ENCODE measurements at places on chromosomes 2 and 18.

- no peak for DNase-seq
These were observed 84.3 kb upstream of the CRIM1 start for GRCh38 chr2:36271266-36271665.

- no peak for DNase-seq
These were observed 1135.1 kb upstream of the CHAC2 start for GRCh38 chr2:52632543-52632942.

- no peak for DNase-seq
These were observed 25.4 kb downstream of the VPS54 start for GRCh38 chr2:63993871-63994270.

- DNase-seq, result peak; percentile 77
These were observed 218.4 kb upstream of the HS6ST1 start for GRCh38 chr2:128536925-128537620.

- DNase-seq, result no peak
These were observed 43.0 kb upstream of the RAB6C start for GRCh38 chr2:129936334-129936934.

- no peak for DNase-seq
These were observed 465.4 kb downstream of the ZNF804A start for GRCh38 chr2:185063761-185064160.

DNA sequence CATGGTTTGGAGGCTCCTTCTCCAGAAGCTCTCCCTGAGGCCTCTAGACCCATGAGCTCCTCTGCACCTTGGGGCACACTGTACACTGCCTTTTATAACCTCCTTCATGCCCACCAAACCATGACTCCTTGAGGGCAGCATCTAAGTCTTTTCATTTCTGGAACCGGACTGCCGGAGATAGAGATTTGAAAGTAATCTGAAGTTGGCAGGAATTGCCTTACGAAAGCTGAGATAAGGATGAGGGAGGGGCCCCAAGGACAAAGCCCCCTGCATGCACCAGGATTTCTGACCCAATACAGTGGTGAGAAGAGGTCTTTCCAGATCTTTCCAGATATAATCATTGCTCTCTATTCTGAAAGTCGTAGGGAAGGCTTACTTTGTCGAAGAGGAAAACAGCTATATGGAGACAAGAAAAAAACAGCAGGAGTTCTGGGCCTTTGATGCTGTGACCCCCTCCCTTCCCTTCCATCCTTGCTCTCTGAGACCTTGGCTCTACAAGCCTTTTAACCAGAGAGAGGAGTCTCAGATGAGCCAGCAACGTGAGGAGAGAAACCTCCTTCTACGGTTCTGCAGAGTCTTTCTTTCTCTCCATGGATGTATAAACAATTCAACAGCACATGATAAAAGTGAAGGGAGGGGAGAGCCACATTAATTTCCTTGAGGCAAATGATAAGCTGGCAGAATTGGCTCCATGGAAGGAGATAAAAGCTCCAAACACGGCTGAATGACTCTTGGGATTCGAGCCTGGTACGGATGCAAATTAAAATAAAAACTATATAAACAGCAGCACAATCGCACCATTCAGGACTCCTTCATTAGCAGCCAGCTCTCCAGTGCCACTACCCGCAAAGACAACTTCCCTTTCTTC, 88.0 kb upstream of the RTN4 start:
- no peak for DNase-seq

- no peak for DNase-seq
These were observed 243.5 kb downstream of the GBX2 start for GRCh38 chr2:235924675-235925063.

DNA sequence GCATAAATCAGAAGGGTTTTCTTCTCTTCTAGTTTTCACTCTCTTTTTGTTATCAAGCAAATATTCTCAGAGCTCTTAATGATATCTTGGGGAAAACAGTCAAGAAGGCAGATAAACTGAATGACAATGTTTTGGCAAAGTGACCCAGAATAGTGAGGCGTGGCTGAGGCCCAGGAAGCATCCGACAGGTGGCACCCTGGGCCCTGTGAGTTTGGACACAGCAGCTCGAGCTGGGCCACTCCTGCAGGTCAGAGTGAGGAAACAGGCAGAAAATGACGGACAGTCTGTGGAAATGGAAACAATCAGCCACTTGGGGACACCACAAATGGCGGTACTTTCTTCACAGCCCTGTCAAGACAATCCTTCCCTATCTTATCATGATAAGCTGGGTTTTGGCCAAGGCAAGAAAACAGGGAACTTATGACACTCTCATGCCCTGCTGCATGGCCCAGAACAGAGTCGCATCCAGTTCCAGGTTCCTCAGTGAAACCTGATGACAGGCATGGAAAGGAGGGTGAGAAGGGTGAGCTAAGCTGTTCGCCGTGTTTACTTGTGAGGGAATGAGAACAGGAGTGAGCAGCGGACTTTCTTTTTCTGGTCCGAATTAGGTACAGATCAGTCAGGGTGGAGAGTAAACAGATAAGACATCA, 32.1 kb downstream of the MRPL44 start:
- DNase-seq, result peak; percentile 24

DNA sequence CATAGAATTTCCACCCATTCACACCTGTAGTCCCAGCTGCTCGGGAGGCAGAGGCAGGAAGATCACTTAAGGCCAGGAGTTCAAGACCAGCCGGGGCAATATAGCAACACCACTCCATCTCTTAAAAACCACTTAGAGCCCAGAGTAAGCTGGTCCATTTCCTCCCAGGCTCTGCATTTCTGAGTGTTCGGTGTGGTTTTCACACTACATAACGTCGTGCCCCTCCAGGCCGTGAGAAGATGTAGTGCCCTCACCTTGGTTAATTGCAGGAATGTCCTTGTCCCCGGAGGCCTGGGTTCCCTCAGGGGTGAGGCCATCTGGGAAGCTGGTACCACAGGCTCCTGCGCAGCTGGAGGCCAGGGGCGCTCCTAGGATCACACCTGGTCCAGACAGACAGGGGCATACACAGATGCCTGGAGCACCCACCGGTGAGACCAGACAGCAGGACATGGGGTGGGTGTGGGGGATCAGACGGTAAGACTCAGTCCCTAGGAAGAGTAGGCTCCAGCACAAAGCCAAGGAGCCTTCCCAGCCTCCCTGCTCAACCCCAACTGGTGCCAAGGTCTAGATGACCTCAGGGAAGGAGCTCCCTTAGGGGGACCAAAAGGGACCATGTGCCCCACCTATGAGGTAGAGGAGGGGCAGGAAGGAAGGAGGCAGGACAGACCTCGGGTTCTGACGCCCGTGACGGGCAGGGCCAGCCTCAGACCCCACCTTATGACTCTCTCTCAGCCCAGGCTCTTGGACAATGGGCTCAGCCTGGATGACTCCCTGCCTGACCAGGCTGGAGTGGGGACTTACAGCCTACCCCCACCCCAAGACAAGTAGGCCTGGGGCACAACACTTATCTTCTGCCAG, 752 bp downstream of the ASTL start:
- DNase-seq, result no peak

GRCh38 chr2:238120463-238121298, 17.8 kb upstream of the KLHL30 start:
- no peak for DNase-seq

GRCh38 chr18:8792688-8793316, 87.4 kb downstream of the MTCL1 start:
- DNase-seq, result no peak

- no peak for DNase-seq
These were observed 670.2 kb upstream of the ZEB2 start for GRCh38 chr2:145190031-145190703.

DNA sequence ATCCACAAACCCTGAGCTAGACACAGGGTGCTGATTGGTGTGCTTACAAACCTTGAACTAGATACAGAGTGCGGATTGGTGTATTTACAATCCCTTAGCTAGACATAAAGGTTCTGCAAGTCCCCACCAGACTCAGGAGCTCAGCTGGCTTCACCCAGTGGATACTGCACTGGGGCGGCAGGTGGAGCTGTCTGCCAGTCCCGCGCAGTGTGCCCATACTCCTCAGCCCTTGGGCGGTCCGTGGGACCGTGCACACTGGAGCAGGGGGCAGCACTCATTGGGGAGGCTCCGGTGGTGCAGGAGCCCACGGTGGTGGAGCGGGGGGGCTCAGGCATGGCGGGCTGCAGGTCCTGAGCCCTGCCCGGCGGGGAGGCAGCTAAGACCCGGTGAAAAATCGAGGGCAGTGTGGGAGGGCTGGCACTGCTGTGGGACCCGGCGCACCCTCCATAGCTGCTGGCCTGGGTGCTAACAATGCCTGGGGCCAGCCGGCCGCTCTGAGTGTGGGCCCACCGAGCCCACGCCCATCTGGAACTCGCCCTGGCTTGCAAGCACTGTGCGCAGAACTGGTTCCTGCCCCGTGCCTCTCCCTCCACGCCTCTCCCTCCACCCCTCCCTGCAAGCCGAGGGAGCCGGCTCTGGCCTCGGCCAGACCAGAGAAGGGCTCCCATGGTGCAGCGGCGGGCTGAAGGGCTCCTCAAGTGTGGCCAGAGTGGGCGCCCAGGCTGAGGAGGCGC, 75.6 kb downstream of the MOB4 start:
- DNase-seq, result no peak

DNA sequence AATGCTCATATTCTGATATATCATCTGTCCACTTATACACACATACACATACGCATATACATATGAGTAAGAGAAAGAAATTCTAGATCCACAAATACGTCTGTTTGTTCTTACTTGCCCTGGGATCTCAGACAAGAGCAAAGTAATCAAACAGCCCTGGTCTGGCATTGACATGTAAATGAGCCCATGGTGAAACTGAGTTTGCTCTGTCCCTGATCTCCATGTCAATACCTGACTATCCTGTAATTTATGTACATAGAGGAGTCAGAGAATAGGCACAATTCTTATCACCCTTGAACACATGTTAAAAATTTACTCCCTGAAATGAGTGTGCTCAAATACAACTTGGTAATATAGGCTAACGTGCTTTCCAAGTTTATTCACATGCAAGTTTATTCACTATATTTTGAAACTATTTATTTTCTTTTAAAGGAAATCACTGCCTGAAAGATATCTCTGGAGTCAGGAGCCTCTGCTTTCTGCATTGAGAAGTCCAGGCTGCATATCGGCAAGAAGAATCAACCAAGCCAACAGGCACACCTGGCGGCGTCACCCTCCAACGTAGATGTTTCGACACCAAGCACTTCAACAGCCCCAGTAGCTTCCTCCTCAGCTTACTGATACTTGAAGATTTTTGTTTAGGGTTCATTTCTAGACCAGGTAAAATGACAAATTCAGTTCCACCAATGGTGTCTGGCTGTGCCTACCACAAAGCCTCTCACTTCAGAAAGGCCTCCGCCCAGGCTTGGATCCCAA, 100.6 kb downstream of the CMPK2 start:
- DNase-seq, result no peak

DNA sequence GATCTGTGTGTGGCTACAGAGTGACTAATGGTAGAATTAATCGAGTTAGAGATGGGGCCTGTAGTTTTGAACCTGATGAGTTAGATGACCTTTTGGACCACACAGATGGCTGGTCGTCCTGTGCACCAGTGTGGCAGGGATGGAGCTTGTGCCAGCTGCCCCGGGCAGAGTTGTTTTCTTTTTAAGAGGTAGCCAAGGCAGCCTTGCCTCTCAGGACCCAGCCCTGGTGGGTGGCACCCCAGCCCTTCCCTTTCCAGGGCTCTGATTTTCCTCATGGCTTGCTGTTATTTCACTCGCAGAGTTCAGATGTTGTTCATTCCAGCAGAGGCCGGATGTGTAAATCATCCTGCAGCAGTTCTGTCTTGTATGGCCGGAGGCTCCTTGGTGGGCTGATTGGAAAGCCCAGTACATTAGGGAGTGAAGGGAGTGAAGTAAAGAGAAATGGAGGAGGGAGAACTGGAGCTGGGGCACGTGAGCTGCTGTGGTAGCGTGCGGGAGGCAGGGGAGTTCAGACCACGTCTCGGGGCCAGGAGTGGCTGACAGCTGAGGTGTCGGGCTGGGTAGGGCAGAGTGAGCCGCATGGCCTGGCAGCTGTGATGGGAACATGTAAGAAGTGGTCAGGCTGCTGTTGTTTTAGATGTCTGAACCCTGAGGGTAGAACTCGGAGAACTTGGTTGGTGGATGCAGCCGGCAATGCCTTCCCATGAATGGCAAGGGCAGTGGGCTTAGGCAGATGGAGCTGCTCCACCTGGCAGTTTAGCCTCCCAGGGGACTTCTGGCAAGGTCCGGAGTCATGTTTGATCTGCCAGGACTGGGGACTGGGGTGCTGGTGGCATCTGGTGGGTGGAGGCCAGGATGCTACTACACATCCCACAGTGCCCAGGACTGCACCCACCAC, 28.8 kb downstream of the ASAP2 start:
- DNase-seq, result no peak

DNA sequence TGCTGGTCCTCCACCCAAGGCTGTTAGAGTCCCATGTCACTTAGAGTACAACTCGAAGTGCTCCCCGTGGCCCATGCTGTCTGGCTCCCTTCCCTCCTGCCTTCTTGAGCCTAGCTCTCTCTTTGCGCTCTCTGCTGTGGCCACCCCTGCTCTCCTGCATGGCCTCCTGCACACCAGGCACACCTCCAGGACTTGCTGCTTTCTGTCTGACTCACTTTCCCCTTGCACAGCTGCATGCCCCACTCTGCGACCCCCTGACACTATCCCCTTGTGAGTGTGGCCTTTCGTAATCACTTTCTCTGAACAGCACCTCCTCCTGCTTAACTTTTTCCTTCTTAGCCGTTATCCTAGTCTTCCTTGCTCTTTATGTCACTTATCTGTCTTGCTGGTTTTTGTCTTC, 343.6 kb downstream of the TGIF1 start:
- no peak for DNase-seq

- DNase-seq, result no peak
These were observed 47.2 kb upstream of the XPO1 start for GRCh38 chr2:61585383-61585782.

GRCh38 chr18:72542984-72543356, 1.2 kb downstream of the CBLN2 start:
- DNase-seq, result no peak

DNA sequence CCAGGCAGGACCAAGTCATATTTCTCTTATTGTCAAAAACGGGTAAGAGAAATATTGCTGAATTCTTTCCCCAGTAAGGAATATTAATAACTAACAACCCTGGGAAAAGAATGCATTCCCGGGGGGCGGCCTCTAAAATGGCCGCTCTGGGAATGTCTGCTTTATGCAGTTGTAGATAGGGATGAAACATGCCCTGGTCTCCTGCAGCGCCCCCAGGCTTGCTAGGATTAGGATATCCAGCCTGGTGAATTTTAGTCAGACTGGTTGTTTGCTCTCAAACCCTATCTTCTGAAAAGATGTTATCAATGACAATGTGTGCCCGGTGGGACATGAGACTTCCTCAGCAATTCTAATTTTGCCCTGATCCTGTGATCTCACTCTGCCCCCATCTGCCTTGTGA, 448.1 kb downstream of the PTH2R start:
- DNase-seq, result no peak

- DNase-seq, result no peak
These were observed 459.4 kb downstream of the EPHA4 start for GRCh38 chr2:221112744-221113143.

- peak; percentile 64 for DNase-seq
These were observed 80.1 kb upstream of the SPOPL start for GRCh38 chr2:138421315-138421970.

- peak; percentile 73 for DNase-seq
These were observed 1.5 kb downstream of the INO80D start for GRCh38 chr2:206084439-206084869.

Measured in HCT116 (cell line).